ENCODE measurements at places on chromosomes 6 and 20.

- no peak for DNase-seq
Observed at GRCh38 chr6:57250348-57250747, 28.2 kb upstream of the RAB23 start.

DNA sequence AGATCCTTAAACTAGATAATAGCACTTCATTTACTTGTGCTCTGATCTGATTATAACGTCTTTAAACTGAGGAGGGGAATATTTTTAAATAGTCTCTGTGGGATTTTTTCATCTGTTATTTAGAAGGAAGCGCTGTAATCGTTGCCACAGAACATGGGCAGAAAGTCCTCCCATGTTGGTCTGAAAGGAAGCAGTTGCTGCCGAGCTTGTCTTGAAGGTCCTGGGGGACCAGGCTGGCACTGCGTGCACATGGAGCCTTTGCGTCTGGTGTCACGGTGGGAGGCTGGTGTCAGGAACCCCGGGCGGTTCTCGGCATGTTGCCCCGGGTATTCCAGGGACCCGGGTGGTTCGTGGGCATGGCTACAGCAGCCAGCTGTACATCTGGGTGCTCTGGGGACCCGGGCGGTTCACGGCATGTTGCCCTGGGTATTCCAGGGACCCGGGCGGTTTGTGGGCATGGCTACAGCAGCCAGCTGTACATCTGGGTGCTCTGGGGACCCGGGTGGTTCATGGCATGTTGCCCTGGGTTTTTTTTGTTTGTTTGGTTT, 11.5 kb downstream of the TPD52L2 start:
- no peak for DNase-seq

DNA sequence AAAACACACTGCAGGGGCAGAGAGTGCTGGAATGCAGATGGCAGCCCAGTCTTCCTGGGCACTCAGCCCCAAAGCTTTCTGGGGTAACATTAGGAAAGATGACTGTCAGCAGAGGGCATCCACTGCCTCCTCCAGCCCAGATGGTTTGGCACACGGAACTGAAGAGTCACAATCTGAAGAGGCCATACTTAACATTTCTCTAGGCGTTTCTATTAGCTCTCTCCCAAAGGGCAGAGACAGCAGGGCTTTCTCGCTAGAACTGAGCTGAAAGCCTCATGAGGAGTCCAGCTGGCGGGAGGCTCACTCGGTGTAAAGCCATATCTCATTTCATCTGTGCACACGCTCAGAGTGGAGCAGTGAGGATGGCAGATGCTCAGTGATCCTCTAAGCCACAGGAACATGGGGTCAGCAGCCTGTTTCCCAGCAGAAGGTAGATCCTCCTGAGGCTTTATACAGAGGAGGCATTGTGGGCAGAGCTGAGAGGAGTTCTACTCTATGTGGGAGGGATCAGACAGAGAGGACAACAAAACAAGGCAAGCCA, 28.1 kb downstream of the ALDH8A1 start:
- no peak for DNase-seq

GRCh38 chr6:17268114-17268513, 13.0 kb upstream of the RBM24 start:
- DNase-seq: no peak

DNA sequence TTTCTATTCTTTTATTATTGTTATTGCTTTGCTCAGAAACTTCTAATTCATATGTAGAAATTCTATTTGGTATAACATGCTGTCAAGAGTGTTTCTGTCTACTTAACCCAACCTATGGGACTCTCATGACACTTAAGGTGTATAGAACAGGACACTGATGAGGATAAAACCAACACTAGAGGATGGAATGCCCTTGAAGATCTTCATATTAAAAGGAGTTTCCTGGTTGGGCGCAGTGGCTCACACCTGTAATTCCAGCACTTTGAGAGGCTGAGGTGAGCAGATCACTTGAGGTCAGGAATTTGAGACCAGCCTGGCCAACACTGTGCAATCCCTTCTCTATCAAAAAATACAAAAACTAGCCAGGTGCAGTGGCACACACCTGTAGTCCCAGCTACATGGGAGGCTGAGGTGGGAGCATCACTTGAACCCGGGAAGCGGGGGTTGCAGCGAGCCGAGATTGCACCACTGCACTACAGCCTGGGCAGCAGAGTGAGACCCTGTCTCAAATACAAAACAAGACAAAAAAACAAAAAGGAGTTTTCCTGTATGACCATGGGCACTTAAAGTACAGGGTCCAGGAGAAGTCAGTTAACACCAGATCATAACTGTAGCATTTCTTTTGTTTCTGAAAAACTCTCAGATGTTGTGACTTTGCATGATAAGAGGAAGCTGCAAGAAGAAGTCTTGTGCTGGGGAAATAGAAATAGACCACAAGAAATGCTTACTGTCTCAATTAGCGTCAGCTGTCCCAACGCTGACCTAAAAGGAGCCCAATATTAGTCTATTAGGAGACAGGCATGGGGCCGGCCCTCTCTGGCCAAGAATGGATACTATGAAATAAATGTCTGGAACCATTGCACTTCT, 38.9 kb upstream of the CD2AP start:
- no peak for DNase-seq

- no peak for DNase-seq
Observed at GRCh38 chr6:44423306-44423705, 35.8 kb downstream of the CDC5L start.

DNA sequence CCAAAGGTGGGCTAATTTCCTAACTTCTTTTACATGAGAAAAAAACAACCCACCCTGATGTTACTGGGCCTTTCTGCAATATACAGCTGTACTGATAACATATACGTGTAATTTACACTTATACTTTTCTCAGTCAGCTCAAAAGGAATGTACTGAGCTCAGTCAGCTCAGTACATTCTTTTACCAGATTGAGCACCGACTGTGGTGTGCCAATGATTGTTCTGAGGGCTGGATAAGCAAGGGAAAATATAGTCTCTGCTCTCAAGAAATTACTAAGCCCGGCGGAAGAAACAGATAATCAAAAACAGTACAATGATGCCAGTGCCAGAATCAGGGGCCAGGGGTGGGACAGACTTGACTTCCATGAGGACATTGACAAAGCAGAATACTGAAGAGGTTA, 10.0 kb upstream of the BLOC1S5 start:
- DNase-seq: no peak

GRCh38 chr6:135665935-135666334, 168.4 kb upstream of the AHI1 start:
- DNase-seq: no peak

- DNase-seq: no peak
Observed at GRCh38 chr20:48818481-48818987, 9.3 kb downstream of the PREX1 start.

DNA sequence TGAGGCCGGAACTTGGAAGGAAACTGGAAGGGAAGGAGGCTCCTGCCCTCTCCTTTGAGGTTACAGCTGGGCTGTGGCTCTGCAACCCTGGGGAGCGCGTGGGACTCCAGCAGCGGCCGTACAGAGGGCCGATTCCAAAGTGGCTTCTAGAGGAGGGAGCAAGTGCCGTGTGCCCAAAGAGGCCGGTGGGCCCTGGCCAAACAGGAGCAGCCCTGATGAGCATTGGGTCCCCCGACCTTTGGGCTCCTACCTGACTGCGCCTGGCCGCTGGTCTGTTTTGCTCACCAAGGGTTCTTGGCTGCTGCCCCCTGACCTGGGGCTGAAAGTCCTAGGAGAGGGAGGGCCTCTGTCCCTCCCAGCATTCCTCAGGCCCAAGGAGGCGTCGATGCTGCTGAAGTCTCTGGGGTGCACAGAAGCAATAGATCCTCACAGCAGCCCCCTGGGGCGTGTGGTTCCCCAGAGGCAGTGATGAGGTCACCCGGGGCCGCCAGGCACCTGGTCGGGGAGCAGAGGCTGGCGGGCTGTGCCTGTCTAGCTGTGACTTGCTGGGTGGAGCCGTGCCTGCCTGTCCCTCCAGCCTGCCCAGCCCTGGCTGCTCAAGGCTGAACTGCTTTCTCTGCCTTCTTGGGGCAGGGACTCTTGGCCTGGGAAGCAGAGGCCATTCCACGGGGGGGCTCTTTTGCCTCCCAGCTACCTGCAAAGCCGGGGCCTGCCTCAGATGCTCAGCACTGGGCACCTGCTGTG, 9.8 kb downstream of the RBM38 start:
- no peak for DNase-seq
